Fibroblast of skin of right biceps (primary cell): ENCODE measurements at places on chromosomes 7 and 10.

GRCh38 chr10:771647-772046, 82.2 kb upstream of the DIP2C start:
- no peak for DNase-seq

GRCh38 chr7:154909241-154910105, 93.5 kb downstream of the PAXIP1 start:
- no peak for DNase-seq

GRCh38 chr7:47300472-47301104, 281.3 kb downstream of the TNS3 start:
- no peak for DNase-seq

- no peak for DNase-seq
Measured at GRCh38 chr7:128037880-128038619, 6.8 kb upstream of the LRRC4 start.

GRCh38 chr7:133828906-133829305, 298.2 kb upstream of the LRGUK start:
- DNase-seq: no peak

- DNase-seq: no peak
Measured at GRCh38 chr7:117347480-117347879, 24.6 kb upstream of the WNT2 start.

DNA sequence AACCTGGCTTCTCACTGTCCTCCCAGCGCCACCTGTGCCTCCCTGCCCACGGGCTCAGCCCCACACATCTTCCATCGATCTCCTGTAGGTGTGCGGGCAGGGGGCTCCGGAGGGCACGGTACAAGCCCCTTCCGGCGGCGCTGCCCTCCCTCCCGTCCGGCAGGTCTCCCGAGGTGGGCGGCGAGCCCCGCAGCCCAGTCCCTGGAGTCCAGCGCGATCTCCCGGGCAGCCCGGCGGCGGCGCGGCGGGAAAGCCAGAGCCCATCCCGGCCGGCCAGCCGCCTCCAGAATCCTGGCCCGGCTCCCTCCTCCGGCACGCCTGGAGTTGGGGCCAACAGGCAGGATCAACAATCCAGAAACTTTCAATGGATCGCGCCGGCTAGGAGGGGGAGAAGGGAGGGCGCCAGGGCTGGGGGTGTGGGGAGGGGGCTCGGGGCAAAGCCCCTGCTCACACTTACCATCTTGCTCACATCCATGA, 100.1 kb downstream of the HIP1 start:
- peak; percentile 50 for DNase-seq

DNA sequence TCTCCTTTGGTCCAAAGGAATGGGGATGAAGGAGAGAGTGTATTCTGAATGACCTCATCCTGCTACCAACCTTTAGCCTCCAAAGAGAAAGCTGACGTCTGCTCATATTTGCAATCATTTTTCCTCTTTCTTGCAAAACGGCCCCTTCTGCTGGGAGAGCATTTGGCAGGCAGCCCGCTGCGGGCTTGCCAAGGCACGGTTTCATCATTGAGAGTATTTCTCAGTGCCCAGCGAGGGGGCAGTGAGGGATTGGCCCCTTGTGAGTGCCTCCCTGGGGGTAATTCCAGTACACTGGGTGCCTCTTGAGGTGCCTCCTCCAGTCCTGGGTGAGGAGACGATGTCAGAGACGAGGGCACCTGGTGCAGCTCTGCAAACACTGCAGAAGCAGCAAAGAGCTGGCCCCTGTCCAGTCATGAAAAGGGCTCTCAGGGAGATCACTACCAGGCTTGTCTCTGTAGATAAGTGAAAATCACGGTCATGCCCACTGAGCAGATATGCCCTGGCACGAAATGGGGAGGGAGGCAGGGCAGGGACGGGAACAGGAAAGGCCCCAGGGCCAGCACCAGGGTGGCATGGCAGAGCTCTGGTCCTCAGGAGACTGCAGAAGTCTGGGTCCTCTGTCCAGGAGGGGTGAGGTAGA, 48.7 kb upstream of the SHH start:
- no peak for DNase-seq

GRCh38 chr7:115910541-115911164, 119.9 kb downstream of the TFEC start:
- peak; percentile 35 for DNase-seq

DNA sequence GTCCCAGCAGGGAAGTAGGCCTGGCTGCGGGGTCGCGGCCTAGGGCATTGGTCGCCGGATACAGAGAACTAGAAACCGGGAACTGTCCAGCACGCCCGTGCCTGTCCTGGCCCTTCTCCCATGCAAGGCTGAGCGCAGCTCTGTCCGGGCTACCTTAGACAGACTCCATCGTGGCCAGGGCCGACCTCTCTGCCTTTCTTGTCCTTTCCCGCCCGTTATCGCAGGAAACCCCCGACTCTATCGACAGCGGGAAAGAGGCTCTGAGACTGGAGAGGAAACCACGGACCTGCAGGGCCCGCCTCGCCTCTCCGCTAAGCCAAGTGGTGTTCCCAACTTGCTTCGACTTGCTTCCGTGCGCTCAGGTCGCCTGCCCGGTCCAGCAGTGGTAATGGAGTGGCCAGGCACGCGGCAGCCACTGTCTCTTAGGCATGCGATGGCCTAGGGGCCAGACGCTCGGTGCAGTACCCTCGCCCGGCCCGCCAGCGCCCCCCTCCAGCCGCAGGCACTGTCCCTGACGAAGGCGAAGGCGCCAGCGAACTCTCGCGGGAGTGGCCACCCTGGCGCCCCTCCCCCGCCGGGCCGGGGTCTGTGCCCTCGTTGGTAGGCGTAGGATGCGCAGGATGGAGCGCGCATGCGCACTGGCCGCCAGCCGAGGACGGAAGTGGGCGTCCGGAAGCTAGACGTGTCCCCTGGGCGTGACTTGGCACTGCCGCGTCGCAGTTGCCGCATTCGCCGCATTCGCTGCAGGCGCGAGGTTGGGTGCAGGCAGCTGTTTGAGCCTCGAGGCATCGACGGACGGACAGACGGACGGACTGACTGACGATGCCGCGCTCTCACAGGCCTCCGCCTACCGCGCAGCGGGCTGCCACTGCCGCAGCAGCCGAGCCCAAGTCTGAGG, 54.4 kb downstream of the MCMBP start:
- peak; percentile 83 for DNase-seq

- DNase-seq: peak; percentile 98
Measured at GRCh38 chr10:14588084-14588937, 186.4 kb downstream of the FAM107B start.

DNA sequence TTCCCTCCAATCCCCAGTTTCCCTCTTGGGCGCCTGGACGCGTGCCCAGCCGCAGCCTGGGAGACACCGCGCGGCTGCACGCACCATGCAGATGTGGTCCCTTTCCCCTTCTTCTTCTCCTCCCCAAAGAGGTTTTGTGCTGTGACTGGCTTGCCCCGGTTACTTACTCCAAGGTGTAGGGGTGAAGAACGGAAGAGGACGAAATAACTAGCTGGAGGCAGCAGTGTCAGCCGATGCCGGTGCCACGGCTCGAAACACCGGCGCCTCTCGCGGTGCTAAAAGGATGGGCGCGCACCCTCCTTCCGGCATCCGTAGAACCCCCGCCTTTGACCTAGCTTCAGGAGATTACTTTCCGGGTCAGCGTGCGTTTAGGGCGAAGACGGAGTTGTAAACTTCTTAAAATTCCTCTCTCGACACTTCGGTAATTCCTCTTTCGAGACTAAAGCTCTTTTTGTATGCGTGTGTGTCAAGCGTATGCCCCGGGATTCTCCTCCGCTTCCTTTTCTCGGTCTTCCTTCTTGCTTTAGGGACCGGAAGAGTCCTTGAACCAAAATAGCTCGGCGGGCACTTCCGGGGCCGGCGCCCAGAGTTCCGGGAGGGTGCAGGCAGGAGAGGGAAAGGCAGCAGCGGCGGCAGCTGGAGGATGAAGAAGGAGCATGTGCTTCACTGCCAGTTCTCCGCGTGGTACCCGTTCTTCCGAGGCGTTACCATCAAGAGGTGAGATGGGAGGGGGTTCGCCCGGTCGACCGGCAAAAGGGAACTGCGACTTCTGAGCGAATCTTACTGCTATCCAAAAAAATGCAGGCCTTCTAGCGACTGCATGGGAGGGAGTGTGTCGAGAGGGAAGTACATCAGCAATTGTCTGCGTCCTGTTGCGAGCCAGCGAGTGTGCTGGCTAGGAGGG, at the start of the genes CDC123 and NUDT5:
TSS of gene CDC123 (plus strand) at position 586 of the 904 bp plus-strand sequence. CDS start at position 644, 58 bp downstream.
TSS of gene NUDT5 (minus strand) at position 289 of the 904 bp plus-strand sequence. CDS start 9,600 bp downstream, outside the sequence.
- peak; percentile 90 for DNase-seq

DNA sequence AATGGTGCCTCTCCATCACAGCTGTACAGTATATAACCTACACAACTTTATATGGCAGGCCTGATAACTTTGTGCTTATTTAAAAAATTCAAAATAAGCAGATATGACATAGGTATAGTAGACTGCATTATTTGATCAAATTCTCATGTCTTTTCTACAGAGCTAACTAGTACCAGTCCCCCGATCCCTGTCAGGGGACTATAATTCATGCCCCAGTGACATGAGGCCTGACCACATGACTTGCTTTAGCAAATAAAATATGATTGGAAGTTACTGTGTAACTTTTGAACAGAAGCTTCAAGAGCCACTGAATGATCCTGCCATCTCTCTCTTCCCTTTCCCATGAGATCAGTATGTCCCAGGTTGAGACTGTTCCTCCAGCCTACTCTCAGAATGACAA, 49.2 kb upstream of the WNT2 start:
- no peak for DNase-seq

DNA sequence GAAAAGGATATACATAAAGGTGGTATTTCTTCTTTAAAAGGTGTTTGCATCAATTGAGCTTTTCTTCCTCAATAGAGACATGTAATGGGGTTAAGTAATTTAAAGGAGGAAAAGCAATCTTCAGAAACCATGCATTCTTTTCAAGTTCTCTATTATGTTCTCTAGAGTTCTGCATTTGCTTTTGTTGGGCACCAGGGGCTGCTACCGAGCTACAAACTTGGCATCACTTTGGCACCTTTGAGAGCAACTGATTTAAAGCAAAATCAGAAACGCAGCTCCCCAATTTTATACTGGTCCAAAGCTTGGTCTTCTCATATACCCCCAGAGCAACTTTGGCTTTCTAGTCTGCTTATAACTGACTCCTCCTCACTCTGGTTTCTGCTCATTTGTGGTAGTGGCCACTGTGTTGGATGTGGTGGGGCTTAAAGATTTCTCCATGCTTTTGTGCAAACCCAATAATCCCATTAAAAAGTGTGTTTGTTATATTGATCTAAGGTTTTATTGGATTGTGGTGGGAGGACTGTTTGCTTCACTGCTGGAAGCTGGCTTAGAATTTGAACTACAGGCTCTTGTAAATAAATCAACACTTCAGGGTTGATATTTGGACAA, 712.1 kb downstream of the PHTF2 start:
- peak; percentile 65 for DNase-seq

- no peak for DNase-seq
Measured at GRCh38 chr10:35998026-35998425, 355.9 kb upstream of the FZD8 start.

DNA sequence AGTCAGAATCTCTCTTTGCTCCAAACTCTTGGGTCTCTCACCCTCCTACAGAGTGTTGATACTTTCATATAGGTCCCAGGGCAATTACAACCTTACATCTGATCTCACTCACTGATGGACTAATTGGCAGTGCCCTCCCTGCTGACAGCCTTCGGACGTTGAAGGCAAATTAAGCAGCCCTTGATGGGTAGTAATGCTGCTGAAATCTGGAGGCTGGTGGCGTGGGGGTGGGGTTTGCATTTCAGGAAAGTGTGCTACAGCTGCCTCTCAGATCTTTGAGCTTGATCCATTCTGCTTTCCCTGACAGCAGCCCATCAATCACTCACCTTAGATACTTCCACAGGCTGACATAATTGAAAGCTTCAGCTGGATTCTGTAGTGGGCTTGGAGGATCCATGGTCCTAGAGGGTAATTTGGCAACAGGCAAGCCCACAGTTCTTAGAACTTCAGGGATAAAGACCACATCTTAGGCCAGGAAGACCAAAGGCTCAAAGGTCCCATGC, 349.1 kb upstream of the PODXL start:
- DNase-seq: no peak

- no peak for DNase-seq
Measured at GRCh38 chr7:150938566-150938965, 39.6 kb downstream of the KCNH2 start.

- DNase-seq: no peak
Measured at GRCh38 chr7:104790440-104790839, 223.6 kb upstream of the KMT2E start.

- peak; percentile 3 for DNase-seq
Measured at GRCh38 chr10:118911363-118911762, 118.2 kb upstream of the NANOS1 start.

GRCh38 chr7:41147606-41148485, 555.0 kb downstream of the INHBA start:
- DNase-seq: peak; percentile 17

GRCh38 chr7:2460188-2460587, 16.0 kb downstream of the GRIFIN start:
- no peak for DNase-seq

- no peak for DNase-seq
Measured at GRCh38 chr7:151308791-151309190, 32.8 kb upstream of the NUB1 start.

- no peak for DNase-seq
Measured at GRCh38 chr10:95832216-95833041, 75.3 kb upstream of the CC2D2B start.

GRCh38 chr7:73871163-73872011, 10.4 kb downstream of the TMEM270 start:
- no peak for DNase-seq

DNA sequence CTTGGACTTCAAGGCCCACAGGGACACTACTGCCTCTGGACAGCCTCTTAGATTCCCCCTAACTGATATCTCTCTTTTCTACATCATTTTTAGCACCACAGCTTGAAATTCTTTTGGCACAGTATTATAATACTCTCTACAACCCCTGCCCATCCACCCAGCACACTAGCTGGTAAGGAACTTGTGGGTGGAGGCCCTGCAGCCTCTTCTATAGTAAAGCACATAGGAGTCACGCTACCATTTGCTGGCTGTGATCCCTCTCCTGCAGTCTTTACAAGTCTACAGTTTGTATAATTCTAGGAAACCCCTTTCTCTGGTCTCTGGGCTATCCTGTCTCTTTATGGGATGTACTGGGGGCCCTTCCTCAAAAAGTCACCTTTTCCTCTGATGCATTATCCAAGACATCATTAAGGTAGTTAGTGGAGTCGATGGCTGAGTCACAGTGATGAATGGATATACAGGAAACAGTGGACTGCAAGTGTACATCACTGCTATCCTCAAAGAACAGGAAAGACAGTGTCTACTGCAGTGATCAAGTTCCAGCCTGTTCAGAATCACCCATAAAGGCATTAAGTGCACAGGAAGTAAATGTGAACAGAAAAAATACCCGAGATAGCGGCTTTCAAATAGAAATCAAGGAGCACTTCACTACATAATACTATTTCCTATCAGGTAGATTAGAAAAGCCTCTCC, 54.4 kb downstream of the STK17A start:
- DNase-seq: peak; percentile 63

DNA sequence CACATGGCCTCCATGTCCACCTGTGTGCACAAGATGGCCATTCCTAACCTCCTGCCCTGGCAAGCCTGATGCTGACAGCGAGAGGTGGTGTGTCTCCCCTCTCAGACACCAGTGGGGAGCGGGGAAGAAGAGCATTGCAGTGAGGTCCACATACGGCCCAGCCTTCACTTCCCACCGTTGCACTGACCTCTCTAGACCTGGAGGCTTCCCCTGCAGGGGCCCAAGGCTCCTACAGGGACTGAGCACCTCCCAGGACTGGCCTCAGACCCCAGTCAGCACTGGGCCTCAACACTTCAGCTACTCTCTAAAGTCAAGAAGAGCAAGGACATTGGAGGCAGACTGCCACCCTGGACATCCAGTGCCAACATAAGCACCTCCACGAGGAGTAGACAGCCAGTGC, 15.9 kb downstream of the STK32C start:
- DNase-seq: no peak
